ENCODE measurements at places on chromosomes 12 and 14. TPM values are rescaled to one million over a fixed set of nuclear protein-coding genes. Genes with fewer than 3 reads are reported as not detected.

KRT82 gene
- polyA plus RNA-seq, result not detected

ENDOU gene
- 0.26 TPM for polyA plus RNA-seq

PSMB5 gene
- polyA plus RNA-seq, result 251 TPM

FGF6 gene
- polyA plus RNA-seq, result not detected

PPP1R13B gene
- 28.4 TPM for polyA plus RNA-seq

RHOJ gene
- 23.0 TPM for polyA plus RNA-seq

KRT2 gene
- polyA plus RNA-seq, result not detected

CCDC177 gene
- polyA plus RNA-seq, result 0.08 TPM

GPR132 gene
- 0.28 TPM for polyA plus RNA-seq

FBLN5 gene
- 164 TPM for polyA plus RNA-seq

DNA sequence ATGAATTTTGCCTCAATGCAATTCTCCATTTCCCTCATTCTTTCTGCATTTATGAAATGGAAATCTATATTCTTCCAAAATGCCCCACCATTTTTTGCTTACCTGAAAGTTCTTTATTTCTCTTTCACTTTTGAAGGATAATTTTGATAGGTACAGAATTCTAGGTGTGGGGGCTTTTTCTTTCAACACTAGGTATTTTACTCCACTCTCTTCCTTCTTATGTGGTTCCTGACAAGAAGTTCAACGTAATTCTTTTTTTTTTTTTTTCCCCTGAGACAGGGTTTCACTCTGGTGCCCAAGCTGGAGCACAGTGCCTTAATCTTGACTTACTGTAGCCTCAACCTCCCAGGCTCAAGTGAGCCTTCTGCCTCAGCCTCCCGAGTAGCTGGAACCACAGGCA, 26.3 kb upstream of the OASL start:
- no peak for DNase-seq

- DNase-seq, result no peak
Observed at GRCh38 chr12:69639400-69640016, 28.8 kb upstream of the LRRC10 start.

DNA sequence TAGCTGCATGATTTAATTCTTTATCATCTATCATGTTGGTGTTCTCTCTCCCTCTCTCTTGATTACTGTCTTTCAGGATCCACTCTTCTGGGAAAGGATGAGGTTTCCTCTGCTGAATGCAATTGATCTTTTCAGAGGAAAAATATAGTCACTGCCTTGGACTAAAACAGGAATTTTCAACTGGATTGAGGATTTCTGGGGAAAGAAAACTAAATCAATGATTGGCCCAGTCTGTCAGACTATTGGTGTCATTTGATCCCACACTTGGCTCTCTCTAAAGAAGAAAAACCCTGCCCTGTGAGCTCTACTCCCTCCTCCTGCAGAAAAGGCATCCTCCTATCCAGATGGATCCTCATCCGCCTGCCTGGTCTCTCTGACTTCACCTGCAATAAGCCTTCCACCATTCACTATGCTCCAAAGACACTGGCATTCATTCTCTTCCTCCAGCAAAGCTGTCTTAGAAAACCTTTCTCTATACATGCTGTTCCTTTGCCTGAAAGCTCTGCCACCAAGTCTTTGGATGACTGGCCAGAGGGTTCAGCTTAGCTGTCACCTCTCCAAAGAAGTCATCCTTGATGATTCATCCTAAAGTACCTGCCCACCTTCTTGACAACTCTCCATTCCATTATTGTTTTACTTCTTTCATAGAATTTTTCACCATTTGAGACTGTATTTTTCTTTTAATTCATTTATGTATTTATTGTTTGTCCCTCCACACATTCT, 127.7 kb upstream of the CAND1 start:
- no peak for DNase-seq

GRCh38 chr14:53796734-53797133, 159.9 kb downstream of the BMP4 start:
- no peak for DNase-seq

DNA sequence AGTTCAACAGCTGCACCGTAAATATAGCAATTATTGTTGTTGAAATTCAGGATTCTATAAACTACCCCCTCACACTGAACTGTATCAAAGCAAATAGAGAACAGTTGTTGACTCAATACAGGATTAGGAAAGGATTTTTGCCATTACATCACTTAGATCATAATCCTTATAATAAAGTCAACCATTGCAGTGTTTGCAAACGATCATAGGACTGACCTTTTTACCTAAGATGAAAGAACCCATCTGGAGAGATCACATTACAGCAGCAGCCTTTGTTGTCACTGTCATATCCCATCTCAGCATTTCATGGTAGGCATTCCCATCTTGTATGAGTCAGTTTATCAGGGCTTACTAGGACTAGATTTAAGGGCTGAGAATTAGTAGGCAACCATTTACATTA, 96.1 kb downstream of the IPO8 start:
- DNase-seq, result no peak

DNA sequence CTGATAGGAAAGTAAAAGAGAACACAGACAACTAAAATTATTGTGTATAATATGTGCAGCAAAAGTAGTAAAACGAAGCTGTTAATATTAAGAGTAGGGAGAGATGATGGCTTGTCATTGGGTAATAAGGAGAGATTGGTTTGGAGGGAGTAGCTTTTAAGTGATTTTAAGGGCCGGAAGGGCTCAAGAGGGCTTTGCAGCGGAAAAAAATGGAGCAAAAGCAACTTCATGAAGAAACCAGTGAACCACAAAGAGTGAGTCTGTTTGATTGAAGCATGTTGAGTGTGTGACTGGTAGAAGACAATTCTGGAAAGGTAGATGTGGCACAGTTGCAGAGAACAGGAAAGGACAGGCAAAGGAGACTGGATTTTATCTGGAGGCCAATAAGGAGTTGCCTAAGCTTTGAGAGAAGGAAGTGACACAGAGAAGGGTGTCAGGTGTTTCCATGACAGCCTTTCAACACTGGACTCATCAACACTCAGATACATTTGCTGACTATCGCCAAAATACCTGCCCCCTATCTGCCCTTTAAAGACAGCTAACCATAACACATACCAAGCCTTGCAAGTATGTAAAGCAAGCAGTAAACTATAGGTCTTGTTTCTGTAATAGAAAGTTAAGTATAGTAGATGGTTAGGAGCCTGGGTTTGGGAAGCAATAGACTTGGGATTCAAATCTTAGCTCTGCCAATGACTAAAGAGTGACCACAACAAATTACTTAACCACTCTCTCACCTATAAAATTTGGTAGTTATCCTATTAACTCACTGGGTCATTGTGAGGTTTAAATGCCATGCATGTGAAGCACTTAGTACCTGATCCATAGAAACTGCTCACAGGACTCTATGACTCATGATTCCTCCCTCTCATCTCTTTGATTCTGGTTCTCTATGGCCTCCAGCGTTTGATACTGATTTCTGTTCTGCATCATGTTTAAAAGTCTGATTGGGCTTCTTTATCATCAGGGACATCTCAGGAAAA, 117.3 kb upstream of the LMNTD1 start:
- DNase-seq, result no peak

GRCh38 chr12:19458733-19459132, 19.4 kb downstream of the AEBP2 start:
- DNase-seq, result no peak

DNA sequence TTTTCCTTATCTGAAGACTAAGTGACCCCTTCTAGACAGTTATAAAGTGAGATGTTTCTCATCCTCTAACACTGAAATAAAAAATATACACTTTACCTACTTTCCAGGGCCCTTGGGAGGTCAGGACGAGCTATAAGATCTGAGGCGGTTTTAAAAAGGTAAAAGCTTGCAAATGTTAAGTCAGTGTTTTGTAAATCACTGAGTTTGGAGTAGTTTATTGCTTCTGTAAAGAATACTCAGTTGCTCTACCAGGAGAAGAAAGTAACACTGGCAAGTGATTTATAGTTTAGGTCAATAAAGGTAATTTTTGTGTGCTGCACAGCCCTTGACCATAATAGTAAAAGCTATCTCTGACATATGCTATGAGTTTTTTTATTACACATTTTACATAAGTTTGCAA, 584.5 kb downstream of the TMTC2 start:
- no peak for DNase-seq

DNA sequence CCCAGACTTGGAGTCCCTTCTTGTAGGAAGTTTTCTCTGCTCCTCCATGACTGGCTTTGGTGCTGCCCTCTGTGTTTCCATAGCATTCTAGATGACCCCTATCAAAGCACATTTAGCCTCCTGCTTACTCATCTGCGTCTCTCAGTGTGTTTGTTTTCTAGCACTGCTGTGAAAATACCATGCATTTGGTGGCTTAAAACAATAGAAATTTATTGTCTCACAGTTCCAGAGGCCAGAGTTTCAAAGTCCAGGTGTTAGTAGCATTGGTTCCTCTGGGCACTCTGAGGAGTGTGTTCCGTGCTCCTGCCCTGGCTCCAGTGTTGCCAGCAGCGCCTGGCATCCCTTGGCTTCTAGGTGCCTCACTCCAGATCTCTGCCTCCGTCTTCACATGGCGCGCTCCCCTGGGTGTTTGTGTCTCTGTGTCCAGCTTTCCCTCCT, 86.1 kb downstream of the CACNA1C start:
- no peak for DNase-seq

- no peak for DNase-seq
Observed at GRCh38 chr12:116222358-116222757, 55.1 kb downstream of the MED13L start.

DNA sequence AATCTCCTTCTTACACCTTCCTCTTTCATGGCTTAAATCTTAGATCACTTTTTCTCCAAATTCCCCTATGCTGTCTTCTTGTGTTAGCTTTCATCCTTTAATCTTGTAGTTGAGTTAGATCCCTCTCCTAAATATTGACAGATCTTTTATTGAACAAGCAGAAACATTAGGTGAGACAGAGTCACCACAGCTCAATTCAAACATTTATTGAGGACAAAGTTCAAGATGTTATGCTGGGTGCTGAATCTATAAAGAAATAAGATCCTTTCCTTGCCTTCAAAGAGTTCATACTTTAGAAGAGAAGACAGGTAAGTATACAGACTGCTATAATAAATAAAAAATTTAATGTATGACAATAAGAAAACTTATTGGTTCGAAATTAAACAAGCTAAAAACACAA, 109.7 kb downstream of the TXNDC16 start:
- DNase-seq, result no peak

GRCh38 chr14:99093532-99094517, 178.2 kb downstream of the BCL11B start:
- DNase-seq, result no peak

- no peak for DNase-seq
Observed at GRCh38 chr12:49232940-49233841, 31.7 kb upstream of the TUBA1C start.

GRCh38 chr12:18476861-18477260, 215.5 kb downstream of the PIK3C2G start:
- no peak for DNase-seq

DNA sequence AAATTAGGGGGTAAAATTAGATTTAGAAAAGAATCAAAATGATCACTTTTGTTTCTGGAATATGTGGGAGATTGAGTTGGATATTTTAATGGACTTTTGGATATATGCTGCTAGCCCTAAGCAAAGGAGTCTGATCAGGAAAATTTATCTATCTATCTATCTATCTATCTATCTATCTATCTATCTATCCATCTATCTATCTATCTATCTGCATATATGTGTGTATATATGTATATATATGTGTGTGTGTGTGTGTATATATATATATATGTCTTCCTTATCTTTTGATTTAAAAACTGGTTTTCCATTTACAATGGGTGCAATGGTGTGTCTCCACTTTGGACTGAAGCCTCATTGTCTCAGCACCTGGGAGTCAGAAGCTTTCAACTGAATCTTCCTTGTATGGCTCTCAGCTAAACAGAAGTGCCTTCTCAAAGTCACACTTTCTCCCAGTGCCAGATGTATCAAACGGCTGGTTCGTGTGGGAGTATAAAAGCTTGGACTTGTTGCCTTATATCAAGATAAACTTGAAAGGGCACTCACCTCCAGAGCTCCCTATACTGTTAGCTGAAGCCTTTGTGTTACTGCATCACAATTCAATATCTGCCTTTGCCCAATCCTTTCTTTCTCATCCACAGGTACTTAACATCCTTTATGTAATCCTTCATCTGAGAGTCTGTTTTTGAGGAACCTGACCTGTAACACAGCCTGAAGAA, 31.6 kb upstream of the CD69 start:
- no peak for DNase-seq

DNA sequence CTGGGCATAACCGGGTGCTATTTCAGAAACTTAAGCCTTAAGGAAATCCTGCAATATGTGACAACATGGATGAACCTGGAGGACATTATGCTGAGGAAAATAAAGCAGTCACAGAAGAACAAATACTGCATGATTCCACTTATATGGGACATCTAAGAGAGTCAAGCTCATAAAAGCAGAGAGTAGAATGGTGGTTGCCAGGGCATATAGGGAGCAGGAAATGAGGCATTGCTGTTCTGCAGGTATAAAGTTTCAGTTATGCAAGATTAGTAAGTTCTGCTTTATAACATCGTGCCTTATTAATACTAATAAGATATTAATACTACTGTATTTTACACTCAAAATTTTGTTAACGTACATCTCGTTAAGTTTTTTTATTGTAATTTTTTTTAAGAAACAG, 124.2 kb upstream of the ATF1 start:
- no peak for DNase-seq

DNA sequence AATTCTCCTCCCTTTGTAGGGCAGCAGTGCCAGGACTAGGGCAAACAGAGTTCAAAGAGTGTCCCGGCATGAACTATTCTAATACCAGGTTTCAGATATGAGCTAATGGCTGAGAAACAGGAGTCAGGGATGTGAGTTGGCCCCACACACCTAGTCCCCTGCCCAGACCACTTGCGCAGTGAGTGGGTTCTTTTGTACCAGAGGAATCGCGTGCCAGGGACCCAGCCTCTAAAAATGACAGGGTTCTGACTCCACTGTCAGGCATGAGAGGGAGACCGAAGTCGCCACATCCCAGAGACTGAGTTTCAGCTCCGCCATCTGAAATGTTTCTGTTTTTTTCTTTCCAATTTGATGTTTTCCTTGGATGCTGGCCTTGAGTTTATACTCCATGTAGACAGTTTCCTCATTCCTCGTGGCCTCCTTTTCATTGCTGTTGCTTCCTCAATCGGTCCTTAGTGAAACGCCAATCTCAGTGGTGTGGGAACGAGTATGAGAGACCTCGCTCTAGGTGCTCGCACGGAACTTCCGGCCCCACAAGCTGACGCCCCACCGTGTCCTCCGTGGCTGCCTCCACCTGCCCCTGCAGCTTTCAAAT, 31.5 kb downstream of the FBXL14 start:
- DNase-seq, result no peak

- DNase-seq, result no peak
Observed at GRCh38 chr14:53851394-53852090, 105.1 kb downstream of the BMP4 start.

DNA sequence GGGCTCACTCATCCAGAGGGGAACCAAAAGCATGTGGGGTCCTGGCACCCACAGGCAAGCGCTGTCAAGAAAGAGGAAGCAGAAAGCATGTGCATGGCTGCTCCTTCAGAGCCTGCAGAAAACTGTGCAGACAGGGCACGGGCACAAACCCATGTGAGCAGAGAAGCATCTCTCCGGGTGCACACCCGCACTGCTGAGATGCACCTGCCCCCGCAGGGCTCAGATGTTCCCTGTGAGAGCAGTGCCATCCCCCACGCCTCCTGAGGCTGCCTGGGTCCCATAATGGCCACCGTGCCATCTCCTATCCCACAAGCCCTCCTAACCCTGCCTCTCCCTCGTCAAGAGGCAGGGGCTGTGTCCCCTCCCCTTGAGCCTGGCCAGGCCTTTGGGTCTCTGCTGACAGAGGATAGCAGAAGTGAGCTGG, 32.3 kb upstream of the INF2 start:
- DNase-seq, result no peak

- DNase-seq, result no peak
Observed at GRCh38 chr12:80217011-80217535, 117.7 kb downstream of the OTOGL start.

Data from right renal cortex interstitium (tissue), 3 donors.